ENCODE measurements at places on chromosomes 5 and 9.

GRCh38 chr5:171463862-171464229, 44.4 kb downstream of the FGF18 start:
- DNase-seq, result no peak

DNA sequence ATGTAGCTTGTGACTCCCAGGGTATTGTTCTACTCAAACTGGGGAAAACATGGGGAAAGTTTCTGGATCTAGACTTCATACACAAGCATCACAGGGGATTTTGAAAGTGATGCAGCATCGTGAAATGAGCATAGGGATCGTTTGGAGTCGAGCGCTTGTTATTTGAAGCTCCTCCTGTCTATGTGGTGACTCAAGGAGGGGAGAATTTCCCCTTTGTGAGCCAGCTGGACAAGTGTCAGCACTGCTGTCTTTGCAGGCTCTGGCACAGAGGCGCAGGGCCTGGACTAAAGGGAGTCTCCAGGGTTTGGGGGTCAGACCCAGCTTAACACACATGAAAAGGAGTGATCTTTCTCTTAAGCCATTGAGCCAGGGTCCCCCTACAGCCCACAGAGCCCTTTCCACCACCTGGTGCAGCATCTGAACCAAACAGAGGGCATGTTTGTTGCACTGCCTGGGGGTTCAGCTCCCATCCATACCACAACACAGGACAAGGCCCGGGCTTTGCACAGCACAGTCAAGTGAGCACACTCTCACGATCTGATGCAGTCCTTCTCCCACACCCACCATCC, 51.0 kb downstream of the IRF1 start:
- DNase-seq, result no peak

- DNase-seq, result no peak
Measured at GRCh38 chr9:63859475-63860215, 1425.4 kb downstream of the FOXD4L5 start.

- DNase-seq, result no peak
Measured at GRCh38 chr5:124825250-124825982, 79.0 kb upstream of the ZNF608 start.

GRCh38 chr5:149166128-149166527, 24.8 kb downstream of the ABLIM3 start:
- DNase-seq, result no peak
